ENCODE measurements at places on chromosomes 6 and 20.

GRCh38 chr20:8271727-8272126 lies 139.7 kb downstream of the PLCB1 start:
- DNase-seq = no peak

DNA sequence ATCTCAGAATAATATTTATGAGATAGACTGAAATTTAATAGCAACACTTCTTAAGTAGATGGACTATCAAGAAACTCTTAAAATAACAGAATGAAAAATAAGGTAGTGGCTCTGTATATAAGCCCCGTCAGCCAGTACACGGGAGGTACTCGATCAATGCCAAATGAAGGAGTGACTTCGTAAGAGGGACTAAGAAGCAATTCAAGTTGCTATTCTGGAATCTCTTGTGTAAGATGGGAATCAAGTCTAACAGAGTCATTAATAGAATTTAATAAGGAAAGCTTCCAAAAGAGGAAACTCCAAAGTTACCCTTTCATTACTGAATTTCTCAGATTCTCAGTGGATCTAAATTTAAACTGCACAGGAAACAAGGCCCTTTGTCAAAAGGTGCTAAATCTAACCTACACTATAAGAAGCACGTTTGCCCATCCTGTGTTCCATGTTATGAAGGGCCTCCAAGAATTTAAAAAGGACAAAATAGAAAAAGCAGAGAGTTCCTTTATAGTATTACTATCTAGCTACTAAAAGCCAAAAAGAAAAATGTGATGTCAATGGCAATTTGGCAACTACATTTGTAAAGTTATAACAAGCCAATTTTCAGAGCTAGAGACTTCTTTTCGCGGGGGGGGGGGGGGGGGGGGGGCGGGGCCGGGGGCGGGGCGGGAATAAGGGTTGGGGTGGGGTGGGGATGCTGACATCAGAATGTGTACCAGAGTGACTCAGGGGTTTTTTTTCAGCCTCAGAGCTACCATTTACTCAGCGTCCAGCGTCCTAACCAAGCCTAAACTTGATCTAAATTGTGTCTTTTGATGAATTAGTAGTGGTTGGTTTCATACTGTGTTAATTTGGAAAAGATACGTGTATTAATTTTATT lies 200.6 kb downstream of the GMPR start:
- DNase-seq = peak; percentile 33

DNA sequence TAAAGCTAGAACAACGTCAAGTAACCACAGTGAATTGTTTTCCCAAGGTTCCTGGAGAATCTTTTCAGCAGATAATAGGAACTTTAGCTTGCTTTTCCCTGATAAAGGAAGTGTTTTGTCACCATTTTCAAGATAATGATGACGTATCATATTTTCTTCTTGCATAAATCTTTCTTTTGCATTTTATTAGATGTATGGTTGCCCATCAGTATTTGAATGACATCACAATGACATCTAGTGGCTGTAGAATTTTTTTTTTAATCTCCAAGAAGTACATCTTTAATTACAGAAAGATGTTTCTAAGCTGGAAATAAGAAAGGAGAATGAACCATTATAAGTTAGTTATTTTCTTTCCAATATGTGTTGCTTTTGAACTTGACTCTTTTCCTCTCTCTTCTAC lies 83.0 kb downstream of the CENPW start:
- no peak for DNase-seq

- peak; percentile 57 for DNase-seq
These were observed 70.0 kb downstream of the PTPN1 start for GRCh38 chr20:50580016-50580747.
